ENCODE measurements at places on chromosomes 3 and 15.

GRCh38 chr3:138314751-138315150 lies 14.9 kb downstream of the NME9 start:
- no peak for DNase-seq

DNA sequence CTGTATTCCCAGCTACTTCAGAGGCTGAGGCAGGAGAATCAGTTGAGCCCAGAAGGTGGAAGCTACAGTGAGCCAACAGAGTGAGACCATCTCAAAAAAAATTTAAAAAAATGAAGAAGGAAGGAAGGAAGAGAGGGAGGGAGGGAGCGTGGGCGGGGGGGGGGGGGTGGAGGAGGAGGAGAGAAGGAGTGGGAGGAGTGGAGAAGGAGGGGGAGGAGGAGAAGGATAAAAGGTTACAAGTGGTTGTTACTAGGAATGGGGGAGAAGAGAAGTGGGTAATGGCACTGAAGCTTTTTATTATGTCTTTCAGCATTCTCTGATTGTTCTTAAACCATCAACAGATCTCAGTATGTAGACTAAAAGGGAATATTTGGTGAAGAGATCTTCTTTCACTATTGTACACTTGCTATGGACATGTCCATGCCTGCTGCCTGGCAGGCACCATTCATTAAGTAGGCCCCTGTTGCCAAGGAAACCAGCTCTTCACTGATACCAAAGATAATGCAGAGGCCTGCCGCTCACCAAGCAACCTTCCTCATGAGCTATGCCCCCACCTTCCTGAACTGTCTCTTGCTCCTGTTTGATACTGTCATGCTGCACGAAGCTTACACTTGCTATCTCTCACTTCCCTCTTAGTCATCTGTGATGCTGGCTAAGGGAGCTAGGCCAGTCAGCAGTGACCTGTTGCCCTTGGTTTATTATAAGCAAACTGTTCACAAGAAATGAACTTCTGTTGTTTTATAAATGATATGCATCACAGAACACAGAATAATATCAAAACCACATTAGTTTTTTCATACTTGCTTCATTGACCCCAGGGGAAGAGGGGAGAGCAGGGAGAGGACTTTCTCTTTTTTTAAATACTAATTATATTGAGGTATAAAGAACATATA lies 23.1 kb downstream of the EPM2AIP1 start:
- DNase-seq: peak; percentile 98

- DNase-seq: no peak
Observed at GRCh38 chr3:15220056-15220455, 14.0 kb downstream of the CAPN7 start.

GRCh38 chr3:28291577-28291976 lies 50.2 kb downstream of the CMC1 start:
- no peak for DNase-seq

- no peak for DNase-seq
Observed at GRCh38 chr3:105959851-105960250, 91.0 kb upstream of the CBLB start.
